ENCODE measurements at places on chromosomes 6 and 20. TPM values are rescaled to one million over a fixed set of nuclear protein-coding genes. Genes with fewer than 3 reads are reported as not detected.

Gene BPIFA1
- total RNA-seq = not detected

Gene CLIC5
- 220 TPM for total RNA-seq

Gene ZC3H12D
- total RNA-seq = 0.42 TPM

Gene TRAPPC3L
- not detected for total RNA-seq

Gene APCDD1L
- 1.1 TPM for total RNA-seq

Gene C4A
- 82.4 TPM for total RNA-seq

Gene NR2E1
- total RNA-seq = not detected

Gene ANKRD66
- total RNA-seq = not detected

Gene PPP1R14C
- total RNA-seq = 62.3 TPM

Gene GPR6
- total RNA-seq = not detected

Gene SNHG17
- 2.9 TPM for total RNA-seq

Gene SCRT2
- not detected for total RNA-seq

Gene SLC26A8
- total RNA-seq = 0.34 TPM

Gene SAMD5
- total RNA-seq = 1.5 TPM

Gene SYNDIG1
- 16.6 TPM for total RNA-seq

Gene MYCT1
- total RNA-seq = 10.6 TPM

Gene BCAS1
- total RNA-seq = not detected

Gene HEY2
- total RNA-seq = 45.3 TPM

Gene ADGRB3
- total RNA-seq = 0.63 TPM

Gene SLC22A1
- not detected for total RNA-seq

Gene FERMT1
- total RNA-seq = 1.0 TPM

Gene KCNB1
- 0.72 TPM for total RNA-seq

Gene TMEM200A
- not detected for total RNA-seq

Gene KHDC1L
- not detected for total RNA-seq

Gene WFDC5
- total RNA-seq = not detected

Gene NFS1
- total RNA-seq = 38.1 TPM

Gene SEMG1
- not detected for total RNA-seq

Gene THBS2
- total RNA-seq = 12.5 TPM

Gene LY6G6D
- total RNA-seq = not detected

Gene DCBLD1
- 3.6 TPM for total RNA-seq

Gene PCNA
- 29.4 TPM for total RNA-seq

Gene MLN
- total RNA-seq = not detected

Gene LY6G5B
- 4.6 TPM for total RNA-seq

Gene TMEM217
- not detected for total RNA-seq

Gene C6orf132
- total RNA-seq = 1.9 TPM

Gene GSTA3
- not detected for total RNA-seq

Gene PPARD
- total RNA-seq = 11.7 TPM

Gene TOX2
- total RNA-seq = 1.9 TPM

Gene MOXD1
- 3.8 TPM for total RNA-seq

Gene C20orf202
- 0.28 TPM for total RNA-seq

Gene PDYN
- not detected for total RNA-seq

Gene BACH2
- total RNA-seq = 4.0 TPM

Gene RHAG
- total RNA-seq = 2.1 TPM

Gene TCF15
- 18.0 TPM for total RNA-seq

Gene SUMO4
- total RNA-seq = 1.5 TPM
